ENCODE measurements at places on chromosomes 2 and 18.
A peak's percentile ranks its signal among the peaks of the same experiment; 100 is the strongest.

DNA sequence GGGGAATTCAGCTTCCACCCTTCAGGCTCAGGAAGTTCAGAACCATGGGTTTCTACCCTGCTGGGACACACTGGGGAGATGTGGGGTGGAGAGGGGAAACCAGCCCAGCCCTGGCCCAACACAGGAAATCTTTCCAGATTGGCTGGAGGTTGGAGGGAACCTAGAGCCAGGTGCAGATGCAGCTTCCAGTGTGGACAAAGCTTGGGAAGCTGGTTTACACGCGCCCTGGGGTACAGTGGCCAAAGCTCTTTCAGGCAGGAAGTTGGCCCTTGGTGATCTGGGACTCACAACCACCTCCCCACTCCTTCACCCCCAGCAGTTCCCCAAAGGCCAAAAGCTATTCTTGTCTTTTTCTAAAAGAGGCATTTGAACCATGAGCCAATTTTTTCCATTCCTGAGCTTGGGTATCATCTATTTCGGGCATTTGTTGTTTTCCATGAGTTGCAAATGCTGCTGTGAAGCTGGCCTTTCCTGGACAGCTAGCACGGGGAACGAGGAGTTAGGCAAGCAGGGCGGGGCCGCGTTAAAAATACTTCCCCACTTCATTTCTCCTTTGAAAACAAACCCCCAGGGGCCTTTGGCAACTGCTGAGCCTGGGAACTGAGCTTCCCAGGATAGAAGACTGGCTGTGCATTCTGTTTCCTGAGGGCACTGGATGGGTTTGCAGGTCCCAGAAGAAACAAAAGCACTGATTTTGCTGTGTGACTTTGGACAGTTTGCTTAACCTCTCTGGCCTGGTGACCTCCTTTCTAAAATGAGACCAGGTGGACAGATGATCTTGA lies 3.1 kb upstream of the ARID5A start:
- no peak for DNase-seq

DNA sequence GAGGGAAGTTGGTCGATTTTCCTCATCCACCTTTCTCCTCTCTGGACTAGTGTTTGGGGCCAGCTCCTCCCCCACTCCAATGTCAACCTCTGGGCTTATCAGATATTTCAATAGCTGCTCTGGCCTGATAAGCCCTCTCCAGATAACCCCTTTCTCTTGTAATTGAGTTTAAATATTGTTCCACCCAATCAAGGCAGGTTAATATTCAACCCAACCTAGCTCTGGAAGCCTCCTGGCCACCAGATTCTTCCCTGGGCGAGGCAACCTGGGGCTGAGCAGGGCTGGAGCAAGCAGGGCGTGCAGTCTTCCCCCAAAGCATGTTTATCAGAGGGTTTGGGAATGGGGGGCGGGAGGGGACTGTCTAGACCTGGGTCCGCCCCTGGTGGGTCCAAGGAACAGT lies 73.8 kb downstream of the TFCP2L1 start:
- DNase-seq, result no peak

DNA sequence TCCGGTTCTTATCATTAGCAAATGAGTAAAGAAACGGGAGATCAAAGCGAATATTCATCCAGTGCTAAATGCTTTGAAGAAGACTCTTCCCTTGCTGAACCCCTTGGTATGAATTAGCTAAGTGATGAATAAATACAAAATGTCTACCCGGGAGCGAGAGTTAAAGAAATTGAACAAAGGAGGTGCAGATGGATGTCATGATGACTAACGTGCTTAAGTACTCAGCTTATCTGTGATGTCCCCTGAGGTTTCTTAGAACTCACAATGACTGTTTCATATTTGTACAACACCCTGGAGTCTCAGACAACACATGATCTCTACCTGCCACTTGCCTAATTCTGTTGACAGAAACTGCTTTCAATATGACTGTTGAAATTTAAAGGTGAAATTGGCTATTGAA lies 148.5 kb downstream of the TMEM200C start:
- DNase-seq, result peak; percentile 52

- DNase-seq, result no peak
Observed at GRCh38 chr2:40364151-40364874, 87.6 kb downstream of the SLC8A1 start.

GRCh38 chr2:14577843-14578242 lies 54.7 kb upstream of the LRATD1 start:
- DNase-seq, result no peak
